ENCODE measurements at places on chromosomes 7 and 10.

- no peak for DNase-seq
These were observed 365.7 kb downstream of the DNAJB6 start for GRCh38 chr7:157702311-157703023.

DNA sequence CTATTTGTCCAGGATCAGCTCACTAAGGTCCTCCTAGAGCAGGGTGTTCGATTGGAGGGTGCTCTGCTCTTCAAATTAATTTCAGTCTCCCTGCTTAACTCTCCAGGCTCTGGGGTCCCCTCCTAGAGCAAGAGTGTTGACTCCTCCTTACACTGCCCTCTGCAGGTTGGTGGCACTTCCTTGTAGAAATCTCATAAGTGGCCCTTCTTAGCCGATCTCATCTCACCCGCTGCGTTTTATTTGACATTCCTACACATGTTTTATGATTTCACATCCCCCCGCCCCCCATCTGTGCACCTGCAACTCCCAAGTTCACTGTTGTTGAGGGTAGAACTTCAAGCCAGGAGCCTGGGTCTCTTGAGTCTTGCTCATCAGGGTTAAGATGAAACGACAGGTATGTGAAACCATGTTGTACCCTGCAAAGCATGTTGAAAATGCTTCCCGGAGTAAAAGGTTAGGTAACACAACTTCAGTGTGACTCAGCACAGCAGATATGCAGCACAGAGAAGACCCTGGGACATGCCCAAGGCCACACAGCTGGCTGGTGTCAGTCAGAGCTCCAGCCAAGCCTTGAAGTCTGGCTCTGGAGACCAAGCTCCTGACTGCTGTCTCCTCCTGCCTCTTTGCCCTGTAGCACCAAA is 171.2 kb downstream of the PRKAG2 start:
- no peak for DNase-seq

DNA sequence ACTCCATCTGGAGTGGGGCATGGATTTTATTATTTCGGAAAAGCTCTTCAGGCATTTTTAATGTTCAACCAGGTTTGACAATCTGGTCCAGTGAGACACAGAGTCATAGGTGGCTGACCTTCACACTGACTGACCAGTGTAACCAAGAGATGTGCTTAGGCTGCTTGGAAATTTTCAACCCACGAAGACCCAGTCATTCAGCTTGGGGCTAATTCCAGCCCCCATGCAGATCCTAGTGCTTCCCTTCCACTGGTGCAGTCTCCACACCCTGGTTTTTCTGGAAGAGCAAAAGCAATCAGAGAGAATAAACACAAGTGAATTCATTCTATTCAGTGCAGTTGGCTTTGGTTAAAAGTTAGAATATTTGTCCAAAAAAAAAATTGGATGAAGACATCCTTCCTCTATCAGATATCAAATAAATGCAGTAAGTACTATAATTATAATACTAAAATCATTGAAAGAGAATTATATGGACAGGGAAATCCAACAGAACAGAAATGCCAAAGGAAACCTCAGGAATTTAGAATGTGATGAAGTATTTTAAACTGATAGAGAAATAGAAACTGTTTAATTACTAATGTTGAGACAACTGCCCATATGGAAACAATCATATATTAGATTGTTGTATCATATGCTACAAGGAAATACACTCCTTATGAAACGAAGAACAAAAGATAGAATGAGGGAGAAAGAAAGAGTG is 178.0 kb downstream of the NPSR1 start:
- no peak for DNase-seq

DNA sequence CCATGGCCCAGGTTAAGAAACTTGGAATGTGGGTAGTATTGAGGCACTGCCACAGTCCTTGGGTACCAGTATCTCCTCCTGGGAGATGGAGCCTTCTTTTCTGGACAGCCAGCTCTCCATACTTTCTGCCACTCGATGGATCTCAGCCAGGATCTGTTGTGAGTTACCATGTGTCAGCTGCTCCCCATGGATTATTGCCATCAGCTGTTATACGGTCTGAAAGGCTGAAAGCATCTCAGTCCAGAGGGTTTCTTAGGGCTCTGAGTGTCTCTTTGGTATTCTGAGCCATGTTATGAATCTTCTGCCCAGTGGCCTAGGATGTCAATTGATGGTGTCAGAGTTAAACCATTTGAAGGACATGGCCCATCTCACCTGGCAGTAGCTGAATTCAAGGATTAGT is 197.5 kb downstream of the C7orf25 start:
- DNase-seq: no peak

- DNase-seq: no peak
These were observed 158.0 kb downstream of the TRIL start for GRCh38 chr7:28800150-28800549.

DNA sequence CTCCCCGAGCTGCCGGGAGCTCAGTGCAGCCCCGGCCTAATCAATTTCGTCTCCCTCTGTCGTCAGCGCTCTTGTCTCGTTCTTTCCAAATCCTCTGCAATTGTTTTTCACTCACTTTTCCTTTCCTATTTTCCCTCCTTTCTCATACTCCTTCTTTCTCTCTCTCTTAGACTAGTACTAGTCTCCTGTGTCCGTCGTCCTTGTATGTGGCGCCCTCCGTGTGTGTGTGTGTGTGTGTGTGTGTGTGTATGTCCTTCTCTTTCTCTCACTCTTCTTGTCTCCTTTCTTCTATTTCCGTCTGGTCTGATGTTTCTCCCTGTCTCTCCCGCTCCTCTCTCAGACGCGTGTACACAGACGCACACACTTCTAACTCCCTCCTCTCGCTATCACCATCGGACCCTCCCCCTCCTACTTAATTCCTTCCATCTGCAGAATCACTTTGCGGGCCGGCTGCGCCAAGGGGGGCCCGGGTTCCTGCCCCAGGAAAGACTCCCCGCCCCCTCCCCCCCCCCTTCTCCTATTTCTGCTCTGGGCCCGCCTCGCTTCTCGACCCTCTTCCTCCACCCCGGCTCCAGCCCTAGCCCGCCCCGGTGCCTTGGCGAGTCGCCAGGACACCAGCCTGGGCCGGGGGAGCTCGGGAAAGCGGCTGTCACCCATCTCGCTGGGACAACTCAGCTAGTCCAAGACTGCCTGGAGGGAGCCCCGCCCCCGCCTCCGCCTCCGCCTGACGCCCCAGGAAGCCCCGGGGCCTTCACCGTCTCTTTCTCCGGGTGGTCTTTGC is 743 bp upstream of the ZCCHC24 start:
- DNase-seq: no peak
